A172 (cell line): ENCODE measurements at places on chromosomes 16 and 17.
A peak's percentile ranks its signal among the peaks of the same experiment; 100 is the strongest.

DNA sequence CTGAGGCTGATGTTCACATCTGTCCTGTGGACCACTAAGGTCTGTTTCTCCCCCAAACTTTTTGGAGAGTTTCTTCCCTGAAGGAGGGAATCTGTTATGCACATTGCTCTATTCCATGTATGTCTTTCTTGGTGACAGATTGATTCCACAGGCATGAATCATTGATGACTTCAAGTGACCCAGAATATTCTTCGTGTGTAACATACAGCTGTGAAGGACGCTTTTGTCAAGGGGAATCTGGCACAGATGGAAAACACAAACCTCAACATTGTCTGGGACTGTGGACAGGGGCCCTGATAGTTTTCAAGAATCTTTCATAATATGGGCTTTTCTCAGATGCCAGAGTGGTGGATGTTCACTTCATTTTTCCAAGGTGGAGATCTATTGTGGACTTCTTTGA is 223.1 kb upstream of the MAF start:
- DNase-seq = no peak

DNA sequence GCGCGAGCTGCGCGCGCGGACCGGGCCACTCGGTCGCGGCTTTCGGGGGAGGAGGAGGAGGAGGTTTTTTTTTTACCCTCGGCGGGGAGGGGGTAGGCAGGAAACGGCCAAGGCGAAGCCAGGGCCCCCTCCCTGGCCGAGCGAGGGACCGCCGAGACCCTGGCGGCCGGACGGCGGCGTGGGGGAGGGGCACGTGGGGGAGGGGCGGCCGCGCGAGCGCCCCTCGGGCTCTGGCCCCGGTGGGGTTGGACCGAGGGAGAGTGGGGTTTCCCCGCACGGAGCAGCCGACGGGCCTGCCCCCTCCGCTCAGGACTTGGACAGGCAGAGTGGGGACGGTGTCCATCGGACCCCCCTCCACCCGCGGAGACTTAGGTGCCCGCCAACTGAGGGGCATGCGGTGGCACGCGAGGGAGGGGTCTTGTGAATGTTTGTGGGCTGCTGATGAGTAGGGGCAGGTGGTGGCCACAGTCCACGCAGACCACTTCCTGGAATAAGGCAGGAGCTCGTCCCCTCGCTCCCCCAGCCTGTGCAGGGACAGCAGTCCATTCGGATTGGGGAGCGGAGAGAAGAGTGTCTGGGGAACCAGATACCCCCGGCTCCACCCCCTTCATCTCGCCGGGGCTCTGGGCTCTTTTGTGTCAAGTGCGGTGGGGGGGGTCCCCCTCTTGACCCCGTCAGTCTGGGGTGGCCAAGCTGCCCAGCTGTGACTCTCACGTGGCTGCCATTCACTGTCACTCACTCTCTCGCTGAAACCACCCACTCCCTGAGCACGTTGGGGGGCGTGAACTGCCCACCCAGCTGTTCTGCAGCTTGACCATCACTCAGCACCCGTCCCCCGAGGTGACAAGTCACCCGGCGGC is 3.0 kb upstream of the CHD3 start:
- DNase-seq = peak; percentile 60

DNA sequence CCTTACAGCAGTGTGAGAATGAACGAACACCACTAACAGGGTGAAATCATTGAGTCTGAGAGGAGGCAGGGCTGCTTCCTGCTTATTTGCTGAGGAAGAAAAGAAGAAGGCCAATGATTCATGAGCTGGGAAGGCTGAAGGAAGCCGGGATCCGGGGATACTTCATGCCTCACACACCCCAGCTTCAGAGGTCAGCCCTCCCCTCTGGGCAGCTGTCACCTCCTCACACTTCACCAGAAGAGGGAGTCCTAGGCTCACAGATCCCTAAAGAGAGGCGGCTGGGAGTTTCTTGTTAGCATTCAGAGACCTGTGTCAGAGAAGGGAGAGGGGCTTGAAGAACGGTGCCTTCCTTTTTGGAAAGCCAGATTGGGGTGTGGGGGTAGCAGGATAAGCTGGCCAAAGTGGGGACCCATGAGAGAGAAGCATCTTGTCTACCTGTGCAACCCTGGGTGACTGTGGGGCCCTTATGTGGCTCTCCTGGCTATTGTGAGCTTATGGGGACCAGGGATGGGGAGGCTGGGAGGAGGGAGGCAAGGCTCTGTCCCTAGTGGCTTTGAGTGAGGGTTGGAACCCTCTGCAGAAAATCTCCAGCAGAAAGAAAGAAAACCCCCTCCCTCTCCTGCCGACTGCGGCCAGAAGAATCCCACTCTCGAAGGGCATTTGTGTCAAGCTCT is 94.6 kb downstream of the RGS9 start:
- DNase-seq = peak; percentile 91

DNA sequence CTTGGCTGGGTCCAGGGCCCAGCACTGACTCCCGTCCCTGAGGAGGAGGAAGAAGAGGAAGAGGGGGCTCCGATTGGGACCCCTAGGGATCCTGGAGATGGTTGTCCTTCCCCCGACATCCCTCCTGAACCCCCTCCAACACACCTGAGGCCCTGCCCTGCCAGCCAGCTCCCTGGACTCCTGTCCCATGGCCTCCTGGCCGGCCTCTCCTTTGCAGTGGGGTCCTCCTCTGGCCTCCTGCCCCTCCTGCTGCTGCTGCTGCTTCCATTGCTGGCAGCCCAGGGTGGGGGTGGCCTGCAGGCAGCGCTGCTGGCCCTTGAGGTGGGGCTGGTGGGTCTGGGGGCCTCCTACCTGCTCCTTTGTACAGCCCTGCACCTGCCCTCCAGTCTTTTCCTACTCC is 8.5 kb downstream of the HIRIP3 start:
- DNase-seq = no peak

DNA sequence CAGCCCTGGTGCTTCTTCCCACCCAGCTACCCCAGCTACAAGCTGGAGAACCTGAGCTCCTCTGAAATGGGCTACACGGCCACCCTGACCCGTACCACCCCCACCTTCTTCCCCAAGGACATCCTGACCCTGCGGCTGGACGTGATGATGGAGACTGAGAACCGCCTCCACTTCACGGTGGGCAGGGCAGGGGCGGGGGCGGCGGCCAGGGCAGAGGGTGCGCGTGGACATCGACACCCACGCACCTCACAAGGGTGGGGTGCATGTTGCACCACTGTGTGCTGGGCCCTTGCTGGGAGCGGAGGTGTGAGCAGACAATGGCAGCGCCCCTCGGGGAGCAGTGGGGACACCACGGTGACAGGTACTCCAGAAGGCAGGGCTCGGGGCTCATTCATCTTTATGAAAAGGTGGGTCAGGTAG is 3.6 kb downstream of the GAA start:
- DNase-seq = no peak

GRCh38 chr17:35433075-35433894 is 985 bp upstream of the SLFN12 start:
- peak; percentile 99 for DNase-seq
